ENCODE measurements at places on chromosomes 3 and 15. TPM values are rescaled to one million over a fixed set of nuclear protein-coding genes. Genes with fewer than 3 reads are reported as not detected.

ZBBX gene
- total RNA-seq: not detected

UBE2E2 gene
- 34.4 TPM for total RNA-seq

GOLGA6B gene
- total RNA-seq: not detected

CLPX gene
- total RNA-seq: 35.8 TPM

GPD1L gene
- 18.1 TPM for total RNA-seq

FBN1 gene
- 8.2 TPM for total RNA-seq

OR5K2 gene
- total RNA-seq: not detected

CCR3 gene
- not detected for total RNA-seq

STRA6 gene
- 63.6 TPM for total RNA-seq

RTP4 gene
- not detected for total RNA-seq

DUOX1 gene
- total RNA-seq: not detected

GNAI2 gene
- 41.8 TPM for total RNA-seq

GPR27 gene
- 3.3 TPM for total RNA-seq

STX19 gene
- not detected for total RNA-seq

HGD gene
- 17.6 TPM for total RNA-seq

TICRR gene
- 14.0 TPM for total RNA-seq

KCTD6 gene
- 8.7 TPM for total RNA-seq

FRMD5 gene
- 4.1 TPM for total RNA-seq

CIB2 gene
- total RNA-seq: 23.0 TPM

CPA3 gene
- not detected for total RNA-seq

NR2E3 gene
- total RNA-seq: 0.38 TPM

OXTR gene
- total RNA-seq: 10.9 TPM

MRPS25 gene
- total RNA-seq: 61.7 TPM

CTXN2 gene
- total RNA-seq: 0.04 TPM

DAZL gene
- not detected for total RNA-seq

AGBL1 gene
- not detected for total RNA-seq

Data from A549 treated with CpdA at 1 μM for 4 hours (cell line).